Left forelimb (tissue), 1 donor: ENCODE measurements at places on chromosomes 16 and 17.

DNA sequence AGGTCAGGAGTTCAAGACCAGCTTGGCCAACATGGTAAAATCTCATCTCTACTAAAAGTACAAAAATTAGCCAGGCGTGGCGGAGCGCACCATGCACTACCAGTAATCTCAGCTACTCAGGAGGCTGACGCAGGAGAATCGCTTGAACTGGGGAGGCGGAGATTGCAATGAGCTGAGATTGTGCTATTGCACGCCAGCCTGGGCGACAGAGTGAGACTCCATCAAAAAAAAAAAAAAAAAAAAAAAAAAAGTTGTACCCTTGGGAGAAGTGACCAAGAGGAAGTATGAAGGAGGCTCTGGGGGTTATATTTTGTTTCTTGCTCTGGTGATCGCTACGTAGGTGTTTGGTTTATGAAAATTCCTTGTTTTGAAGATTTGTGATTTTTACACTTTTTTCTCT lies 66.3 kb downstream of the LITAF start:
- no peak for DNase-seq

DNA sequence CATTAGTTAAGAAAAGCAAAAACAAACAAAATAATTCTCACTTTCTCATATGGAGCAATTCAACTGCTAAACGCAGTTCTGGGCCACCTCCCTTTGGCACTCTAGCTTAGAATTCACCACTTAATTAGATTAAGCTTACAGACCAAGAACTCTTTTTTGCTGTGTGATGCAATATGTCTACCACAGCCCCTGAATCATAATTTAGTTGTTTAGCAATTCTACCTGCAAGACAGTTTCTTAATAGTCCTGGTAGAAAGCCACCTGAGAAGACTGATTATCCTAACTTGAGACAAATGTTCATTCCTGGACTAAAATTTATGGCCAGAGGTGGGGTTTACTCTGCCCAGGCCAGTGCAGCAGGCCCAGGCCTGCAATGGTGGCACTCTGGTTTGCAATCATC lies 205.9 kb downstream of the HS3ST3A1 start:
- no peak for DNase-seq

DNA sequence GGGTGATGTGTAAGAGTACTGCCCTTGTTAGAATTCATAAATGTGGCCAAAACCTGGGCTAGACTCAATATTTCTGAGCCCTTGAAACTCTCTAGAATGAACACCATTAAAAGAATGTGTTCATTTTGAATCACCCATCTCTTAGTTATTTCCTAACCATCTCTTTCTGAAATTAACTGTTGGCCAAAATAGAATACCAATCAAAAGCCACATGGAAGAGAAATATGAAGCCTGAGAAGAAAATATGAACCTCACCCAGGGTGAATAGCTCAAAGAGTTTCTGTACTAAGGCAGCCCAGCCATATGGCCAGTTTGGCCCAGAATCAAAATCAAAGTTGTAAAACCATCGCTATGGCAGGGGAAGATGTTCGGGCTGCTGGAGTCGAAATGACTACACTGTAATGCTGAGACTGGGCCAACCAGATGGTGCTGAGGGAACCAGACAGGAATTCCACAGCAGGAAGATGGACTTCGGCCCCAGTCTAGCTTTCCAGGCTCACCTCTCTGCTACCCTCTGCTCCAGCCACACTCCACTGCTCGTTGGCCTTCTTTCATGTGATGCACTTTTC lies 154.3 kb upstream of the ZFHX3 start:
- DNase-seq, result no peak

- no peak for DNase-seq
Measured at GRCh38 chr17:13727441-13728171, 125.9 kb upstream of the HS3ST3A1 start.

DNA sequence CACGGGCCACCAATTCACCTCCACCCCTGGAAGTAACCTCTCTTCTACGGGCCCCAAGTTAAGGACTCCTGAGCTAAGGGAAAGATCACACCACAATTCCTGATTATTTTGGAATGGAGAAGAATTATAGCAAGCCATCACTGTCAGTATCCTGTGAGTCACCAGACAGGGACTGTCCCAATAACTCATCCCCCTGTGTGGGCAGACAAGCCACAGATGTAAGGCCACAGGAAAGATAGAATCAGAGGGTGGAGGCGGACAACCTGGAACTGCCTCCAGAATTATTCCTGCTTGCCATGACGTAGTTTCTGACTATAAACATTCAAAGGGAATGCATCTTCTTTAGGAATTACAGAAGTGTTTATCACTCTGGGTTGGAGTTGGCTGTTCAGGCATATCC lies 5.8 kb upstream of the MYO1D start:
- no peak for DNase-seq

DNA sequence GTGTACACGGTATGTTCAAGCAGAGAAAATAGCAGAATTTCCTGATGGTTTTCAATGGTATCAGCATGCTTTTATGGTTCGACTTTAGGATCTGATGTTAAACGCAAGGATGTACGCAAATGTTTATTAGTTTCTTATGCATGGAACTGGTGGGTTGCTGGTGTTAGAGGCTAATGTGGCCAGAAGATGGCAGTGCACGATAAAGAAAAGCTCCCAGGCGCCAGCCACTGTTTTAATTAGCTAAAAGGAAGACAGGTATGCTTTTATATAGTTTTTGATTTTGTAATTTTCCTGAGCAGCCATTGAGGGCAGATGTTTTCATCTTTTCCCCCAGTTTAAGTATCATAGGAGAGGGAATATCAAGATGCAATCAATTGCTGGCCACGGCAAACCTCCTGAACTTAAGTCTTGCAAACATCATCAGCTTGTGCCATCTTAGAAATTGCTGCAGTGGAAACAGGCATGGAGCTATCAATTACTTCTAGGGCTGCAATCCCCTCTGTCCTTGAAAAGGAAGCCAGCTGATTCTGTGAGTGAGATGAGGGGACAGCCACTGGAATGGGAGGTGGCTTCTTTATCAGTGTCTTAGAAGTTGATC lies 648.5 kb upstream of the RBFOX1 start:
- no peak for DNase-seq

- DNase-seq, result no peak
Measured at GRCh38 chr17:62188713-62189112, 123.6 kb upstream of the MED13 start.

DNA sequence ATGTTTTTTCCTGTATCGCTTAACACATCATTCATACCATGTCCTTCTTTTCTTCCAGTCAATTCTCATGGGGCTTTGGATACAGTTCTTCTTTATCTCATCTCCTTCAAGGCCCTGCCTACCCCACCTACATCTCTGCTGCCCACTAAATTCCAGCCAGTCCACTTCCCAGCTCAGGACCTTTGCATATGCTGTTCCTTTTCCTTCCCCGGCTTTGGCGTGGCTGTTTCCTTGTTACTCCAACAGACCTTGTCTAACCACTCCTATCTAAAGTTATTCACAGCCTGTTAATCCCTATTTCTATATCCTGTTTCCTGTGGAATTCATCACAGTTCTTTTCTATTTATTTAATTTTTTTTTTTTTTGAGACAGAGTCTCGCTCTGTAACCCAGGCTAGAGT lies 6.6 kb upstream of the STAT3 start:
- DNase-seq, result no peak

GRCh38 chr16:50581845-50582244 lies 33.6 kb downstream of the NKD1 start:
- no peak for DNase-seq

DNA sequence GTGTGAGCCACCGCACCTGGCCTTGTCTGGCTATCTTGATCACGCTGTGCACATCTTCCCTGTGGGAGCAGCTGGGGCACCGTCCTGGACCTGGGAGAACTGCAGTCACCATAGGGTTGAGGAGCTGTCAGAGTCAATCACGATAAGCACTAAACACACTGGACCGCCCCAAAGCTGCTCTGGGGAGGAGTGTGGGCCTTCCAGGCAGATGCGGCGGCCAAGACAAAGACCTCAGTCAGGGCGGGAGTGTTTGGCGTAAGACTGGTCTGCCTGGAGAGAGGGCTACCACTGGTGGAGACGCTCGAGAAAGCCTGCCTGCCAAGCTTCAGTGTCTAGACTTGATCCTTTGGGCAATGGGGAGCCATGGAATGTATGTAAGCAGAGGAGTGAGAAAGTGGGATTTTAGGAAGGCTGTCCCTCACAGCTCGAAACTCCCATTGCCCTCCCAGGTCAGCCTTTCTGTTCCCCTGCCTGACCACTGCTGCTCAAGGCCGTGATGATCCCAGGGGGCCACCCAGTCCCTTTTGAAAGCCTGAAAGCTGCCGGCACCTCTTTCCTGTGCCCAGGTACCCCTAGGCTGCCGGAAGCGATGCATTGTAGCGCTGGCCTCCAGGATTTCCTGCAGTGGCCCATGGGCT lies 29.3 kb upstream of the CIBAR2 start:
- no peak for DNase-seq

DNA sequence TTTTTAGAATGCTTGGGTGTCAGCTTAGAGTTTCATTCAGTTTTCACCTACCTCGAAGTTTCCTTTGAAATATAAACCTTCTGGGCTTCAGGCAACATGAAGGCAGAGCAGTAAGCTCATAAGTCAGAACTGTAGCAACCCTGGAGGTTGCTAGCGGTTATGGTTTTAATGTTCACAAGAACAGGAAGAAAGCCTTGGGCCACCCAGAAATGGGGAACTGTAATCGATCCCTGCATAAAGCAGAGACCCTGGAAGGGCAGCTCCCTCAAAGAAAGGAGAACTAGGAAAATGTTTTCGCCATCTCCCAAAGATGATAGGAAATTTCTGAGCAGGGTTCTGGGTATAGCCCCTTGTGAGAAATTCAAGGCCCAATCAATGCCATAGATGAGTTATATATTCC lies 47.8 kb upstream of the RASL10B start:
- no peak for DNase-seq

DNA sequence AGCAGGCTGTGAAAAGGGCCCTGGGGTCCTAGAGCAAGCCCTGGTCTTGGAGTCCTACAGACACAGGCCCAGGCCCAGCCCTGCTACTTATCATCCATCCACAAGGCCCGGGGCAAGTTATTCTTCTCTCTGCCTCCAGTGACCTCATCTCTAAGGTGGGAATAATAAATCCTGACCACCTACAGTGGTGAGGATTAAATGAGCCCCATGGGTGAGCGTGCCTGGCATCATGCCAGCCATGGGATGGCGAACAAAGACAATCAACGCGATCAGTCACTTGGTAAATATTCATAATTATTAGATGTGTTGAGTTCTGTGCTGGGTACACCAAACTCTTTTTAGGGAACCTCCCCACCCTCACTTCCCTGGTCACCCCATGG lies 5.5 kb downstream of the KRT15 start:
- no peak for DNase-seq

- no peak for DNase-seq
Measured at GRCh38 chr17:43702637-43703036, 40.9 kb upstream of the MEOX1 start.

DNA sequence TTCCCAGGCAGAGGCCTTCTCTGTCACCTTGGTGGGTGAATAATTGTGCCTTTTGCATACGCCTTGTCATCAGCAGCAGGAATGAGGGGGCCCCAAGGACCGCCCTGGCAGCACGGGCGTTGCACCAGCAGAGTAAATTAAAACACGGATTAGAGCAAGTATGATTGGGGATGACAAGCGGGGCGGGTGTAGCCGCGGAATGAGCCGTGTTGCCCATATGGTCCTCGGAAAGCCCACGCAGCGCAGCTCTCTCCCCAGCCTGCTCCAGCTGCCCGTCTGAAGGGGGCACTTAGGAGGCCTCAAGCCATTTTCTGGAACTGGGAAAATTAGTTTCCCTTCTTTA lies 299.4 kb upstream of the IRX3 start:
- DNase-seq, result no peak

DNA sequence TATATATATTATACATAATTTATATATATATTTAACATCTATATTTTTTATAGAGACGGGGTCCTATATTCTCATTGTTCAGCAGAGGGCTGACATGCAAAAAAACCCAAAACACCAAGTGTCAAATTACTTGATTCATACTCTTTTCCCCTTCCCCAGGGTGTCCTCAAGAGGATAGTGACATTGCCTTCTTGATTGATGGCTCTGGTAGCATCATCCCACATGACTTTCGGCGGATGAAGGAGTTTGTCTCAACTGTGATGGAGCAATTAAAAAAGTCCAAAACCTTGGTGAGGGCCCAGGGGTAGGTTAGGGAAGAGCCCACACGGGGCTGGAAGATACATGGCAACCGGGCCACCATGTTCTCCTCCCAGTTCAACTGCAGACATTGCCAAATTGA lies 11.0 kb downstream of the ITGAM start:
- peak; percentile 17 for DNase-seq

- DNase-seq, result no peak
Measured at GRCh38 chr16:55836158-55836611, 3.3 kb upstream of the CES1 start.

DNA sequence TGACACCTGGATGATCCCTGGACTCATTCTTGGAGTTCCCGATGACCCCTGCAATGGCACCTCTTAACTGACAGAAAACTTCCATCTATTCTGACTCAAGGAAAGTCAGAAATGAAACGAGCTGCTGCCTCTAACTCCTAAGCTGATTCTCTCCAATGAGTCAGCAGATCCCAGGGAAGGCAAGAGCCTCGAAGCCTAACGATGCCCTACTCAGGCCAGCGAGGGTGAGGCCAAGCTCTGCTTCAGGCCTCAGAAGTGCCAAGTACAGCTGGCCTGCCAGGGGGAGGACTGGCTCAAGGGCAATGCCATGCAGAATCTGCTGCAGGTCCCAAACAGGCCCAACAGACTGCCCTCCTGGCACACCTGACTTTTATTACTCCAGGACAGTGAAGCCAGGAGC lies 36.3 kb downstream of the PLXDC1 start:
- DNase-seq, result no peak

DNA sequence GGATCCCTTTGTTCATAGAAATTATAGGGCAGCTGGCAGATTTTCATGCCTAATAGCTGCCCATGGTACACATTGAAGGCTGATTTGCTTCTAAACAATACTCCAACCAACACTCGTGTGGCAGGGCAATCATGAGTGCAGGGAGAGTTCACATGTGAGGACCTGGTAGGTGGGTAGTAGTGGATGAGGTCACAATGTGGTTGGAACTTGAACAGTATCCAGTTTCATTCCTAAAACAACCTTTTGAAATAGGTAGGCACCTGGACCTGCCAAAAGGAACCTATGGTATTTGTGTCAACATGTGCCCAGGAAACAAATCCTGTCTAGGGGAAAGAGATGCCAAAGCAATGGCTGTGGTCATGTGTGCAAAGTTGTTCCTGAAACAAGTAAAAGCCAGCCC lies 32.8 kb downstream of the CCL4 start:
- DNase-seq, result no peak

GRCh38 chr17:67280279-67280678 lies 35.3 kb upstream of the HELZ start:
- peak; percentile 71 for DNase-seq

DNA sequence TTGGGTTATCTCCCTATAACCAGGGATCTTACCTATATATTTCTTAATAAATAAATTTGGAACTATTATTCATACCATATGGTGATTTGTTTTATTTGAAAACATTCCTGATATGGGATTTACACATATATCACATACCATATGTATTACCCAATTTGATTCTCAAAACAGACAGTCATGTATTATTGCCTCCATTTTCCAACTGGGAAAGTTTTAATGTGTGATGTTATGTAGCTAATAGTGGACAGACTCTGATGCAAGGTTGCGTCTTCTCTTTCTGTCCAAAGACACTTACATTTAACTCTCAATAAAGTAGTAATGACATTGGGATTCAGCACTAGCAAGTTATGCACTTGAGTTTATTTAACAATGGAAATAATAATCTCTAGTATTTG lies 1.1 kb downstream of the KRTAP9-9 start:
- no peak for DNase-seq

GRCh38 chr17:50943575-50943933 lies 77.4 kb upstream of the TOB1 start:
- no peak for DNase-seq
